ENCODE measurements at places on chromosomes 1 and 21.

- no peak for DNase-seq
These were observed 600.8 kb upstream of the CXADR start for GRCh38 chr21:16912075-16912474.

- no peak for DNase-seq
These were observed 28.5 kb upstream of the SLC6A9 start for GRCh38 chr1:44059664-44060355.

- DNase-seq, result no peak
These were observed 66.7 kb upstream of the ANGPTL3 start for GRCh38 chr1:62530516-62531154.

DNA sequence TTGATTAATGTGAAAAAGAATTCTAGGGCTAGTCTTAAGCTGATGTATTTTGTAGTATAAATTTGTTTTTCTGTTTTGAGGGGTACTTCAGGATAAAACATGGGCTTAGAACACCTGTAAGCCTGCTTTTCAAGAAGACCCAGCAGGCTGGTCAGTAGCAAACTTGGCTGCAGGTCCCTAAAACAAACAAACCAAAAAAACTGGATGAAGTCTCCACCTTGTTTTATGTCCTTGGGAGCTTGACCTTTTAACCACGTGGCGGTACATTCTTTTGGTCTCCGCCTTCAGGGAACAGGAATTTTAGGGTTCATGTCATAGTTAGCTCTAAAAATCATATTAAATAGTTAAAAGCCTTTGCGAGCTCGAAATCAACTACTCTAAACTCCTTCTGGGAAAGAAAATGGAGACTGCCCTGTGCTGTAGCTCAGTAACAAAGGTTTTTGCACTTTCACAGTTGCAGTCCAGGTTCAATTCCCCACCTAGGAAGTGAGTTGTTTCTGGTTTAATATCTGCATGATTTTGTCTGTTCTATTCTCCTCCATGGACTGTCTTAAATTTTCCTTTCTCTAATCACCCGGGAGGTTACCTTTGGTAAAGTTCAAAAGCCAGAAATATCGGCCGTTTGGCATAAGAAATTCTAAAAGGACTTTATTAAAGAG, 18.6 kb downstream of the PRDX6 start:
- DNase-seq, result no peak

- no peak for DNase-seq
These were observed 268.5 kb downstream of the GRIK3 start for GRCh38 chr1:36765785-36766300.

DNA sequence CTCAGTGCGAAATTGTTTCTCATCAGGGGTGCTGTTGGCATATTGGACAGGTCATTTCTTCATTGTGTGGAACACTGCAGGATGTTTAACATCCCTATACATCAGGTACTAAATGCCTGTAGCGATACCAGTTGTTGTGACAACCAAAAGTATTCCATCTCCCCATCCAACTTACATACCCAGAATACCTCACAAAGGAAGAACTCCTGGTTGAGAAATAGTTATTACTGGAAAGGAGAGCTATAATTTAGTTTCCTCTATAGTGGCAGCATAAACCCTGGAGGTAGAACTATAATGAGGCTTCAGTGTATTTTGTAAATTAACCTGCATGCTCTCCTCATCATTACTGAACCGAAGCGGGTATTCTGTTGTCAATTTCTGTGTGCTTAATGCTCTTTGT, 45.1 kb downstream of the IVNS1ABP start:
- no peak for DNase-seq

DNA sequence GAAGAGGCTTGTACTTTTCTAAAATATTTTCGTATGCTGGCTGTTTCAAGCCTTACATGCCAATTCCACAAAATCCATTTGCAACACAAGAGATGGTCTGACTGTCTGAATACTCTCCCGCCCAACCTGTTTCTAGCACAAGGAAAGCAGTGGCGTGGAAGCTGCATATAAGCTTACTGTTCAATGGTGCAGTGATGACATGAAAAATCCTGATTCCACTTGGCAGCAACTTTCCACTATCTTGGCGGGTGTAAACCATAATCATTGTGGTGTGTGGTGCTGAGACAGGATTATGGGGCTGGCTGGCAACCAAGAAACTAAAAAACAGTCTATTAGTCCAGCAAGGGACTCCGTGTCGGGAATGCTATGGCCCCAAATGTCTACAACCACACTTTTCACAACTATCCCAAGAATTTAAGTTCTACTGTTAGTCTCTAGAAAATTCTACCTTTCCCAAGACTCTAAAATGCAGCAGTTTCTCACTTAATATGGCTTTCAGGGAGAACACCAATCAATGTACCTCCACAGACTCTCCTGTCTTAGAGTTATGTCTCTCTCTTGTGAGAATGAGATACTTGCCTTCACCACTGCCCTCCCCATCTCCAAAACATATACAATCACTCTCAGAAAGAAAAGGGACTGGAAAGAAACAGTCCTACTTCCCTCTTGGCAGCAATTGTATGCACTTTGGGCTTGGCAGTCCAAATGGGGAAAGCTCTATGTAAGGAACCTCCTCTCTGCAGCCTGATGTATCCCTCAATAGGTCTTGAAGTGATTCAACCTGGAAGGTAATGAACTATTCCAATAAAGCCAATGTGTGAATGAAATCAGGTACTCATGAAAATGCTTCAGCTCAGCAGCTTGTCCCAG, 9.5 kb downstream of the COLGALT2 start:
- DNase-seq, result no peak

- no peak for DNase-seq
These were observed 1.8 kb downstream of the ERRFI1 start for GRCh38 chr1:8024329-8024728.

DNA sequence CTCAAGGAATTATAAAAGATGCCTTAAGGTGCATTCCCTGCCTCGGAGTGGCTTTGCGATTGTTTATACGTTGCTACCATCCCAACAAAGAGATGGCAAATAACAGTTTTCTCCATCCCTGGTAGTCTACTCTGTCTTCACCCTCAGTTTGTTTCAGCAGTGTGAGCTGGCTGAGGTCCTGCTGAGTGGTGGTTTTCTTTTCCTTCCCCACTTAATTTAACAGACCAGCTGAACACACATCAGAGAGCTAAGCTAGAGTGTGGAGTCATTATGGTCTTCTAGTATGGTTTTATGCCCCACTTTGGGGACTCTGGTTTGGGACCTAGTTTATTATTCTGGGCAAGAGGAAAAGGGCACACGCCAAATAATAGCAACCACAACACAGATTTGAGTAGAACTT, 2.2 kb downstream of the PIGV start:
- no peak for DNase-seq

Data from NCI-H187 (cell line).